ENCODE measurements at places on chromosomes 16 and 17. TPM values are rescaled to one million over a fixed set of nuclear protein-coding genes. Genes with fewer than 3 reads are reported as not detected.

DNA sequence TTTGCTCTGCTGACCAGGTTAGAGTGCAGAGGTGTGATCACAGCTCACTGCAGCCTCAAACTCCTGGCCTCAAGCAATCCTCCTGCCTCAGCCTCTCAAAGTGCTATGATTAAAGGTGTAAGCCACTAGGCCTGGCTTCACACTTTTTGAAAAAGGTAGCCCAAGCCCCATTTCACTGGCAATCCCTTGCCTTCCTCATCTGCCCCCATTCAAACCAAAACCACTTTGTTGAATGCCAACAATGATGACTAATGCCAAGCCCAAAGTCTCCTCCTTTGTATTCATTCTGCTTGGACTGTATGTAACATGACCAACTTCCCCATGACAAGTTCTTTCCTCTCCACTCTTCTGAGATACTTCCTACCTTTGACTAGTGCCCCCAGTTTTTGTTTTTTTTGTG, 33.1 kb downstream of the N4BP1 start:
- peaks cover 25% of the 10 kb centered on the region for H3K4me1 ChIP-seq
- peaks cover 19% of the 10 kb centered on the region for H3K36me3 ChIP-seq
- no peak overlapping the region for H3K27ac ChIP-seq
- no peak for DNase-seq
- H3K27me3 ChIP-seq: no peaks in the 10 kb centered on the region

The VPS35L gene
- total RNA-seq: 88.4 TPM

The SLC2A4 gene
- 2.0 TPM for total RNA-seq

DNA sequence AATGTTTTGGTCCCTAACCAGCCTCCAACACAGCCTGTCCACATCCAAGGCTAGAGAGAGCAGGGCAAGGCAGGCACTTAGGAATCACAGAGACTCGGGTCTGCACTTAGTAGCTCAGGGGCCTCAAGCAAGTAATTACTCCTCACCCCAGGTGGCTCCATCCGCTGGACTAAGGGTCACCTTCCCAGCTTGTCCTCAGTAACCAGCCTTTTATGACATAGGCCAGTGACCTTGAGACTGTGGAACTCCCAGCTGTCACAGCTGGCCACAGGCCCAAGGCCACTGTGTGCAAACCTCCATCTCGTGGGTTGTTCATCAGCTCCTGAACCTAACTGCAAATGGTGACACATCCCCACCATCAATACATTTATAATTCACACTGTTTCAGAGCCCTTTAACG, 68.6 kb downstream of the CDYL2 start:
- H3K4me3 ChIP-seq: no peak overlapping the region
- peaks cover 8% of the 10 kb centered on the region for H3K36me3 ChIP-seq
- no peak overlapping the region for H3K27ac ChIP-seq
- H3K4me1 ChIP-seq: no peaks in the 10 kb centered on the region

Measured in progenitor cell of endocrine pancreas (in vitro differentiated cells).